H7 (cell line): ENCODE measurements at places on chromosomes 3 and 15. TPM values are rescaled to one million over a fixed set of nuclear protein-coding genes. Genes with fewer than 3 reads are reported as not detected.

- no peak for DNase-seq
These were observed 184.5 kb upstream of the CHRNA7 start for GRCh38 chr15:31845791-31846190.

The PLSCR5 gene
- not detected in 2 replicates for total RNA-seq

The CCR5 gene
- not detected in 2 replicates for total RNA-seq

The RTP3 gene
- 0.07 TPM in 1 of 2 replicates, not detected in the other for total RNA-seq

DNA sequence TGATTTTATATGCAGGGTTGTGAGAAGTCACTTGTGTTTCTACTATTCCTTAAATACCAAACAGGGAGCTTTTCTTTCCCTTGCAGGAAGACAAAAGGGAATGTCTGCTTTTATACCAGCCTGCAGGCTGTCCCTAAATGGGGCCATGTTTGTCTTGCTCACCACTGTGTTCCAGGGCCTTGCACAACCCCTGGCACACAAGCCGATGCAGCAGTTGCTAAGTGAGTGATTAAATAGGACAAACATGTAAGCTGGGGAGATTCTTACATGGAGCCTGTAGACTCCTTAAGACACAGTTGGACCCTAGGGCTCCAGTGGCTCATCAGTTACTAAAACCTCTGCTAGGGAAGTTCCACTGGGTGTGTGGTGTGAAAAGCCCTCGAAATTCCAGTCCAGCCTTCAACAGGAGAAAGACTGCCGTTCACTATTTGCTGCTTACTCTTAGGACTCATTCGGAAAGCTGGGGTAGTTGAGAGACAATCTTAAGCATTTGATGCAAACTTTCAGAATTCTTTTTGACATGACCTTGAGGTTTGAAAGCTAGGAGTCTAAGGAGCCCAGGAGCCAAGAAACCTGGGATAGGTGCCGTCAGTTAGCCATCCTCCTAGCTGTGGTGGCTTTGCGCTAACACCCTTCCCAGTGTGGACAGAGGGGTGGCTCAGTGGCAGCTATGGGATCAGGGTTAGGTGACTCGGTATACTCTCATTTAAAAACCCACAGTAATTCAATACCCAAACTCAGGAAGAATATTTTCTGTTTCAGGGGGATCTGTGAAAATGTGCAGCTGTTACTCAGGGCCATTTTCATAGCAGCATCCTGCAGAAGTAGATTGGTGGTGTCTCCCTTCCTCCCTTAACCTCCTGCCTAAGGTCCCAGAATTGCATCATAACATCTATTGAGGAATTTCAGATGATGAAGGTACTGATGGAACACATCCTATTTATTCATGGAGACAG is 39.1 kb downstream of the SYNM start:
- DNase-seq = no peak

The GOLGA6L7 gene
- not detected in 2 replicates for total RNA-seq

DNA sequence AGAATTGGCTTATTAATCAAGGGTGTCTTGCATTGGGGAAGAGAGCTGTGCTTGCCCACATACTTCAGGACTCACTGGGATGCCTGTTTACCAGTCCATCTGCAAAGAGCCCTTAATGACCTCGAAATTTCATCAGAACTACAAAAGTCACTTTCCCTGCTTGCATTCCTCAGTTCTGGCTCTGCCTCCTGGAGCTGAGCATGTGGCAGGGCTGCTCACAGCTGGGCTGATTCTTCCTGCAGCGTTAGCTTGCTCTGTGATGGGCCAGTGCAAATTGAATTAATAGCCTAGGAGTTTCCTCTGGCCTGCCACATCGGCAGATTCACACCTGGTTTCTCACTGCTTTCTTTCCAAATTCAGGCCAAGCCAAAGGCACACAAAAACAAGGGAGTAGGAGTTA is 108.9 kb downstream of the DUT start:
- peak; percentile 23 for DNase-seq

The TM6SF1 gene
- 0.62 and 0.63 TPM in 2 replicates for total RNA-seq

The TNFSF10 gene
- not detected in 2 replicates for total RNA-seq

GRCh38 chr3:123053107-123053506 is 13.7 kb upstream of the PDIA5 start:
- DNase-seq = no peak

DNA sequence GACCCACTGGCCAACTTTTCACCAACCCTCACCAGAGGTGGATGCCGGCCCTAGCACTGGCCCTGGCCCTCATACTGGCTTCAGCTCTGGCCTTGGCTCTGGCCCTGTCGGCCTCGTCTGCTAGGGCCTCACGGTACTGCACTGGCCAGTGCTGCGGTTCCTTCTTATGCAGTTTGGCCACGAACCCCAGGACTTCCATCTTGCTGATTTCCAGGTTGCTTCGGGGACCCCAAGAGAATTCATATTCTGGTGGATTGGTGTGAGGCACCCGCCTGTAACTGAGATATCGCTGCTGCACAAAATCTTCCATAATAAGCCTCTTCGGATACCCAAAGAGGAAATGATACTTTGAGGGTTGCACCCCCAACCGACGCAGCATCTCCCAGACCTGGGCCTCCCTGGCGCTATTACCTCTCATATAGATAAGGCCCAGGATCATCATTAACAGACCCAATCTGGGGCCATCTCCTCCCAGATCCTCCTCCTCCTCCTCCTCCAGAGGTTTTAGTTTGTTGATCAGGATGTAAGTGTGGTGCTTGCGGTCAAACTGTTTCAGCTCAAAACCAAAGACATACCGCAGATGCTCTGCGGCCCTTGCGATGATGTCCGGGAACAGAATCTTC is 883 bp downstream of the MAGEF1 start:
- DNase-seq = no peak

The MYL3 gene
- 3.0 and 4.1 TPM in 2 replicates for total RNA-seq

GRCh38 chr3:56911363-56911762 is 109.6 kb upstream of the ARHGEF3 start:
- DNase-seq = no peak

GRCh38 chr15:39092354-39092753 is 488.5 kb upstream of the THBS1 start:
- DNase-seq = no peak

The SLC28A1 gene
- total RNA-seq = not detected in 2 replicates

DNA sequence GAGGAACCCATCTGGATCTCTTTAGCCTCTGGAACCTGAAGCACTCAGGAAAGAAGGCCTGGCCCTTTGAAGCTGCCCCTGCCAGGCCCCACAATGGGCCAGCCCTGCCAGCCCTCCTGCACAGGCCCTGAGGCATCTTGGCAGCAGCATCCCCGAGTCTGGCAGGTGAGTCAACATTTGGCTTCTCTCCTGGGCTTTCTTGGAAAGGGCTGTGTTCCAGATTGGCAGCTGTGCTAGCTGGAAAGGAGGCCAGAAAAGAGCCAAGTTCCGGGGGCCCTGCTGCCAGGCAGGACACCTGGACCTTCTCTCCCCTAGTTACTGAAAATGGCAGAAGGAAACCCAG is 187.2 kb downstream of the SHQ1 start:
- DNase-seq = peak; percentile 7

The SPATA12 gene
- 0.14 TPM in 1 of 2 replicates, not detected in the other for total RNA-seq

GRCh38 chr15:87209891-87210689 is 1046.4 kb downstream of the NTRK3 start:
- DNase-seq = no peak

- DNase-seq = no peak
These were observed 31.6 kb downstream of the ANP32A start for GRCh38 chr15:68789091-68789490.

GRCh38 chr15:22949074-22949547 is 31.1 kb downstream of the CYFIP1 start:
- DNase-seq = peak; percentile 94

The SERINC4 gene
- total RNA-seq = 0.22 and 0.38 TPM in 2 replicates

The LINGO1 gene
- total RNA-seq = 10.6 and 11.9 TPM in 2 replicates

The SYNPR gene
- total RNA-seq = 0.24 and 1.4 TPM in 2 replicates

- no peak for DNase-seq
These were observed 74.7 kb upstream of the THBS1 start for GRCh38 chr15:39506146-39506545.

DNA sequence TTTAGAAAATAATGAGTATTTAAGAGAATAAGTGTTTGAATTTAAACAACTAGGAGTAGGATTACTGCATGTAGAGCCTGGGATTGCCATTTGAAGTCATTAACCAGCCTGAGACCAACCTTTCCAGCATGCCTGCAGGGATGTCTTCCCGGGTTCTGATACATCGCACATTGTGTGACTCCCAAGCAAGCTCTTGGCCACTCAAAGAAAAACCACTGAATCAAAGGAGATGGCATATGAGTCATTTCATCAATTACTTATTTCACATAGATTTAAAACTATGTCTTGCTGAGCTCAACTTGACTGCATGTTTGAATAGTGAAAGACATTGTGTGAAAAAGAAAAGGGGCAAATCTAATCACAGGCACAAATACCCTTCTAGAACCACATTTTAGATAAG is 15.0 kb upstream of the THBS1 start:
- no peak for DNase-seq

GRCh38 chr15:82855286-82856100 is 46.1 kb downstream of the WHAMM start:
- DNase-seq = no peak

- peak; percentile 14 for DNase-seq
These were observed 63.5 kb downstream of the OTOL1 start for GRCh38 chr3:161560008-161560637.

- no peak for DNase-seq
These were observed 134.2 kb downstream of the LIPC start for GRCh38 chr15:58566029-58566428.

- DNase-seq = no peak
These were observed 44.0 kb upstream of the PCSK6 start for GRCh38 chr15:101533371-101534140.

The RBPMS2 gene
- 8.5 and 9.4 TPM in 2 replicates for total RNA-seq

DNA sequence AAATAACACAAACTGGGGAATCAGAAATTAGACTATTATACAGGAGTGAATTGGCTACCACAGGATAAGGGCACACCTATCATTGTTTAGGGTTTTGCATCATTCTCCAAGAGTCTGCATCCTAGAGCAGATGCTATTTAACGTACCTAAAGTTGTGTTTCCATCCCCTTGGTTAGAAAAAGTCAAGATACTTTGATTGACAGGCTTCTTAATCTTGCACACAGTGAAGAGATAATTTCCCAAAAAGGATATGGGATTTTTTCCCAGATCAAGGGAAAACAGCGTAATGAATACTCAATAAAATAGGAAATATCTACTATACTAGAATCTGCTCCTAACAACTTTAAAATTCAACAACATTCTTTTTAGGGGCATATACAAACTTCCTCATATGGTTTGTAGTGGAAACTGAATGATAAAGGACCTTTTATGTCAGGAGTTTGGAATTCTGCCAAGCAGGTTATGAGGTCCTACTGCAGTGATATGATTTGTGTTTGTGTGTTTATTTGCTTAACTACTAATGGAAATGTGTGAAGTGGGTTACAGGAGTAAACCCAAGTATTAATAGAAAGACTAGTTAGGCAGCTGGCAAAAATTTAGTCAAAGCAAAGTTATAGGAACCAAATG is 124.1 kb upstream of the MME start:
- DNase-seq = no peak

GRCh38 chr15:72136170-72137051 is 18.2 kb downstream of the SENP8 start:
- no peak for DNase-seq

DNA sequence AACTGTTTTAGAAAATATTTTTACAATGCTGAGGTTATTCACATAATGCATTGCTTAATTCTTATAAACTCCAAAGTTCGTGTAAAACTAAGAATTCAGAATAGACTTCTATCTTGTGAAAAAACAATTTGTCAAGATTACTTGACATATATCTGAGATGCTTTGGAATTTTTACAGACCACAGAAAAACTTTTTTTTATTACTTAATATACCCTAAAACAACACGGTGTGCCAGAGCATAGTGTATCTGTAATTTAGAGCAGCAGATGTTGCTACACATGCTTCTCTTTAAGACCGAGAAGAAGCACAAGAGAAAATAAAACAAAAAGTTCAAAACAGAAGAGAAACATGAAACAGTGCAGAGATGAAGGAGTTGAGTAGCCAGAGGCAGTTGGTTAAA is 26.4 kb downstream of the ASB7 start:
- DNase-seq = no peak

DNA sequence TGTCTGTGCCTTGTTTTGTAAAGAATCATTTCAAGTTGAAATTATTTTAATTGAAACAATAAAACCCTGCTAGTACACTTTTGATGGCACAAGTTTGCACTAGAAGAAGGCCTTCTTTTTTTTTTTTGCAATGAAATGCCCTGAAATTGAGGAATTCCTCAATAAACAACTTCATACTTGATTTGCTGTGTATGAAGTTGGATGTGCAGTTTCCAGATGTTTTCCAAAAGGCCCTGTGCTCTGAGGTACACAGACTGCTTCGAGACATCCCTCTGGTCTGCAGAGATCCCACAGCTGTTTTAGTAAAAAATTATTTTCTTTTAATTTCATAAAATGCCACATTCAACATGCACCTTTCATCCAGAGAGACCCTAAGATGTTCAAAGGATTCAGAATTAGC is 48.9 kb downstream of the HES1 start:
- no peak for DNase-seq
